NCI-H345 (cell line): ENCODE measurements at places on chromosomes 2 and 18.
A peak's percentile ranks its signal among the peaks of the same experiment; 100 is the strongest.

DNA sequence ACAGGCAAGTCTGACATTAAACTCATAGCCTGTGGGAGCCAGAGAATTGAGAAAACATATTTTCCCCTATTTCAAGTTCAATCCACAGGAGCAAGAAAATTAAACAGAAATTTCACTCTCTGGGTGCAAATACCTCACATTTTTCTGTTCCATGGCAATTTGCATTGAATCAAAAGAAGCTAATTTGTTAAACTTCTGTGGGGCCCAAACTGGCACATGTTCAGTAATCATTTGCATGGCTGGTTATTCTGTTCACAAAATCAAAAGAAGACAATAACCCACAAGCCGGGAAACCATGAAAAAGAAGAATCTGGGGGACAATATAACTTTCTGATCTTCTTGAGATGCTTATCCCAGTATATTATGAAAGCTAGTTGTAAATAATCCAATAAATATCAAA lies 363.1 kb downstream of the LRP1B start:
- no peak for DNase-seq

DNA sequence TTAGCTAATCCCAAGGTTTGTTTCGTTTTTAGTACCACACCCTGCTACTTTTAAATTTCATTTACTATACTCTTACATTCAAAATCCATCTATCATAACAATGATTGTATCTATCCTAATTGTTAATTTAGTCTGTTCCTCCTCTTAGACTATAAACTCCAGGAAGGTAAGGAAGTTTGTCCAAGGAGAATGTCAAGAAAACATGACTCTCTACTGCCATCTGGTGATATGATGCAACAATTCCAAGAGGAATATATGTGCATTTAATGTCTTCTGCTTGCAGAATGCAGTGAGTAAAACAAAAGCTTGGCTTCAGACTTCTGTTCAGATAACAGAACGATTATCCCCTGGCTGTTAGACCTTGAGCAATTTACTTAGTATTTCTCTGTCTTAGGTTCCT lies 1267.1 kb downstream of the LRP1B start:
- peak; percentile 53 for DNase-seq

- no peak for DNase-seq
These were observed 37.5 kb upstream of the STK17B start for GRCh38 chr2:196208915-196209314.

GRCh38 chr2:70936979-70937811 lies 1.5 kb downstream of the ATP6V1B1 start:
- no peak for DNase-seq

DNA sequence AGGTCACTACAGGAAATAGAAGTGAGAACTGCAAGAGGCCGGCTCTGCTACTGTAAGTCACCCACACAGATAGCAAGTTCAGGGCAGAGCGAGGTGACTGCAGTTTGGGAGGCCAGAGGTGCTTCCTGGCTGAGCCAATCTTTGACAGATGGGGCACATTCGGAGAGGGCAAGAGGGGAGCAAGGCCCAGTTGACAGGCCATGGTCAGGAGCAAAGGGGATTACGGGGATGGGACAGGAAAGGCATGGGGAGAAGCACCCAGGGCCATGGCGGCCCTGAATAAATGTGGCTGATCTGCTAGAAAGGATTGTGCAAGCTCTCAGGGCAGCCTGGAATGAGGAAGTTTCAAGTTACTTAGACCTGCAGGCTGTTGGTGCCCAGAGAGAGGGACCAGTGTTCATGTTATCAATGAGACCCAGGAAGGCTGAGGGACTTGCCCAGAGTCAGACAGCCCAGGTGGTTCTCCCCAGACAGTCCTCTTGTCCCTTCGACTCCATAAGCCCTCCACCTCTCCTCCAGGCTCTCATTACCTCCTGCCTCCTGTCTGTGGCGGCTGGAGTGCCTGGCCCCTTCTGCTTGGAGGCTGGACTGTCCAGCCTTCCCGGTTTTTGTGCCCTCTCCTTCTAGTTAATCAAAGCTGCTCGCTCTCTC lies 123.3 kb downstream of the CTIF start:
- DNase-seq = no peak
